ENCODE measurements at places on chromosomes 7 and 10.

DNA sequence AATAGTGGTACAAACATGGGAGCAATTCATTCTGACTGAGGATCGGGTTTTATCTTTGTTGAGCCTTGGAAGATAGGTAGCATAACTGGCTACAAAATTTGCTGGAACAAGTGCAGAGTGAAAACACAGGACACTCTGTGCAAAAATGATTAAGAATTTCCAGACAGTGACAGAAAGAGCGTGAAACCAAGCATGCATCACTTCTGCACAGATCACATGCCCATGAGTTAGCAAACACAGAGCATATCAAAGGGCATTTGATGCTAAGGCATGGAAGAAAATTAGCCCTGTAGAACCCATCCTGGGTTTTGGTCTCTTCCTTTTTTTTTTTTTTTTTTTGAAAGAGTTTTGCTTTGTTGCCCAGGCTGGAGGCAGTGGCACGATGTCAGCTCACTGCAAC lies 28.3 kb downstream of the TECTB start:
- no peak for DNase-seq

DNA sequence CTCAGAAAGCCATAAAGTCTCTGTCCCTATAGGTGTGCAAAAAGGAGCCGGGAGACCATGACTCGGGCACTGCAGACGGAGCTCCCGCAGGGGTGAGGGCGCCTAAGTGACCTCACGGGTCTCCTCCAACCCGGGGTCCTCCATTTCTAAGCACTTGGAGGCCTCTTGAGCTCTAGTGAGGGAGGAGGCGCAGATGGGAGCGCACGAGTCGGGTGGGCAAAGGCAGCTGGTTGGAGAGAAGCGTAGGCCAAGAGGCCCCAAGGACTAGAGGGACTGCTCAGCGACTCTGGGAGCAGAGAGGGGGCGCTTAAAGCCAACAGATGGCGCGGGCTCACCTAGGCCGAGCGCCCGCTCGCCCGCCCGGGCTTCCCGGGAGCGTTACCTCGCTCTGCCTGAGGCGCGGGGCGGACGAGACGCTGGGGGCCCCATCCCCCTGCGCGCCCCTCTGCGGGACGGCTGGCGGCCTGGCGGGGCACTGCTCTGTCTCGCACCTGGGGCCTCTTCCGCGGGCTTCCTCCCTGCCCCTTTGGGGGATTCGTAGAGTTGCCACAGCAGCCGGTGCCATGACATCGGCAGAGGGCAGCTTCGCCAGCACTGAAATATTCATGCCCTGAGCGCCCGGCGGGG lies 523 bp upstream of the CDH23 start:
- no peak for DNase-seq

DNA sequence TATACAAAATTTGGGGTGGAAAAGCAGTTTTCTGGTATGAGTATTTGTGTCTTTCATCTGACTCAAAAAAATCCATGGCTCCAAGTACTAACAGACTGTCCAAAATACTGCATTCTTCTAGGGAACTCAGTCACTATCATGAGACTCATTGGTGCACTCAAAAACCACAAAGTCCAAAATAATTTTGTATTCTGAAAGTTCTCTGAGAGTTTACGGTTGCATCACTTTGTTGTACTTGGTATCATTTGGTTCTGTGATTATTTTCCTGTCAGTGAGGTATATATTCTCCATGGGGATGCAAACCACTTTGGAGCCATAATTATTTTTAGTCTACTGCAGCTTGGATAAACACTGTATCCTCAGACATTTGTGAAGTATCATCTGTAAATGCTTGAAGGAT lies 28.0 kb upstream of the CABCOCO1 start:
- DNase-seq = no peak

DNA sequence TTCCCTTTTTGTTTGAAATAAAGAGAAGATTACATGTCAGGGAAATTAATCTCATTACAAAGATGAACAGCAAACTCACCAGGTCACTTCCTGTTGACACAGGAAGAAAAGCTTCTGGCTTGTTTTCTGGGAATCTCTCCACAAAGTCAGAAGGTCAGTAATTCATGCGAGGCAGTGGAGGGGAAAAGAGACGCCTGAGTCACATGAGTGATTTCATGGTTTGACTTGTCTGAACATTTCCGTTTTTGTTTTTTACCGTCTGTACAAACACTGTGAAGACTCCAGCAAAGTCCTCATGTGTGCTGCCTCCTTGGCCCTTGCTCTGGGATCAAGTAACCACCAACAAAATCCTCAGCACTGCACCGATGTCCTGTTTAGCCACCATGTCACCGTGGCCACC lies 2.5 kb upstream of the HABP2 start:
- no peak for DNase-seq

- no peak for DNase-seq
Observed at GRCh38 chr7:64733550-64734240, 60.5 kb upstream of the ZNF138 start.

GRCh38 chr7:150955519-150956394 lies 22.4 kb downstream of the KCNH2 start:
- DNase-seq = no peak

- no peak for DNase-seq
Observed at GRCh38 chr10:42640610-42641229, 2.4 kb upstream of the ZNF33B start.

- DNase-seq = no peak
Observed at GRCh38 chr7:36538126-36538525, 148.5 kb downstream of the ANLN start.

GRCh38 chr10:114714281-114714741 lies 56.2 kb upstream of the ABLIM1 start:
- DNase-seq = no peak

DNA sequence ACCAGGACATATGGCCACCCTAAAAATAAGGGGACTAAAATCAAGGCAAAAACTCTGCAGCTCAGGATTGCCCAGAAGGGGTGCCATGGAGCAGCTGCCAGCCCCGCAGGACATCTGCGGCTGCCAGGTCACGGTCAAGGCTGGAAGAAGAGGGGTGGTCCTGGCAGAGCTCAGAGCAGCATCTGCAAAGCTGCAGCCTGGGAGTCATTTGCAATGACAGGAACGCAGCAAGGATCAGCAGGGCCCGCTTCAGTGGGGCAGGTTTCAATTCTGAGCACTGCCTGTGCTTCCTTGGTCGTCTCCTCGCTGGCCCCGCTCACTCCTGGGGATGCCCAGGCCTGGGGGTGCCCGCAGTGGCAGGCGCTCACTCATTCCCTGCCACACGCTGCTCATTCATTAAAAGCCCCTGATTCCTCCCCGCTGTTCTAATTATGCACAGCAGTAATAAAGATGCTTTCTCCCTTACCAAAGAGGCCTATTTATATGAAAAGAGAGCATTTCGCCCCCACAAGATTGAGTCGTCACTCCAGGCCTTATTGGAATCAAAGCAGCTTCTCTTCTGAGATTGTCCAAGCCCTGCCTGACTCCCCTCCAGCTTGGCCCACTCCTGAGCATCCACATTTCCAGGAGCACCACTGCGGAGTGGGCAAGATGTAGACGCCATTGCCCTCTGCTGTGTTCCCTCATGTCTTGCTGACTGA lies 4.6 kb downstream of the HSPA12A start:
- no peak for DNase-seq

DNA sequence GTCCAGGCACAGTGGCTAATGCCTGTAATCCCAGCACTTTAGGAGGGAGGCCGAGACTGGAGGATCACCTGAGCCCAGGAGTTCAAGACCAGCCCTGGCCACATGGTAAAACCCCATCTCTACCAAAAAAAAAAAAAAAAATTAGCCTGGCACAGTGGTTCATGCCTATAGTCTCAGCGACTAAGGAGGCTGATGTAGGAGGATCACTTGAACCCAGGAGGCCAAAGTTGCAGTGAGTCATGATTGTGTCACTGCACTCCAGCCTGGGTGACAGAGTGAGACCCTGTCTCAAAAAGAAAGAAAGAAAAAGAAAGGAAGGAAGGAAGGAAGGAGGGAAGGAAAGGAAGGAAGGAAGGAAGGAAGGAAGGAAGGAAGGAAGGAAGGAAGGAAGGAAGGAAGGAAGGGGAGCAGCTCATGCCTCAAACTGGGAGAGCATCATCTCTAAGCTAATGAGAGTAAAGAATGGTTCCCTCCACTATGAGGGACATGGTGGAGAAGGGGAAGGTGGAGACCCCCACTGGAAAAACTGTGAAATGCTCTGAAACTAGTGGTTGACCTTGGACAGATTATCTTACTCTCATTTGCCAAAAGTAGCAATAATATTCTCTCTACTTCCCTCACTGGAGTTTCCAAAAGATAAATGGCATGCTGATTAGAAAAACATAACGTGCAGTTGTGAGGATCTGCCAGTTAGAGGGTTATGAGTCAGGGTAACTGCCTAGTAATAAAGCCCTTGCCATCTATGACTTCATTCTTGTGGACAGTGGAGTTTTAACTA lies 16.8 kb downstream of the GIMAP5 start:
- no peak for DNase-seq

- DNase-seq = no peak
Observed at GRCh38 chr10:21334891-21335696, 190.4 kb downstream of the SKIDA1 start.

- DNase-seq = no peak
Observed at GRCh38 chr10:28294169-28294532, 8.7 kb downstream of the MPP7 start.

- no peak for DNase-seq
Observed at GRCh38 chr10:86937502-86938154, 19.8 kb downstream of the MMRN2 start.

DNA sequence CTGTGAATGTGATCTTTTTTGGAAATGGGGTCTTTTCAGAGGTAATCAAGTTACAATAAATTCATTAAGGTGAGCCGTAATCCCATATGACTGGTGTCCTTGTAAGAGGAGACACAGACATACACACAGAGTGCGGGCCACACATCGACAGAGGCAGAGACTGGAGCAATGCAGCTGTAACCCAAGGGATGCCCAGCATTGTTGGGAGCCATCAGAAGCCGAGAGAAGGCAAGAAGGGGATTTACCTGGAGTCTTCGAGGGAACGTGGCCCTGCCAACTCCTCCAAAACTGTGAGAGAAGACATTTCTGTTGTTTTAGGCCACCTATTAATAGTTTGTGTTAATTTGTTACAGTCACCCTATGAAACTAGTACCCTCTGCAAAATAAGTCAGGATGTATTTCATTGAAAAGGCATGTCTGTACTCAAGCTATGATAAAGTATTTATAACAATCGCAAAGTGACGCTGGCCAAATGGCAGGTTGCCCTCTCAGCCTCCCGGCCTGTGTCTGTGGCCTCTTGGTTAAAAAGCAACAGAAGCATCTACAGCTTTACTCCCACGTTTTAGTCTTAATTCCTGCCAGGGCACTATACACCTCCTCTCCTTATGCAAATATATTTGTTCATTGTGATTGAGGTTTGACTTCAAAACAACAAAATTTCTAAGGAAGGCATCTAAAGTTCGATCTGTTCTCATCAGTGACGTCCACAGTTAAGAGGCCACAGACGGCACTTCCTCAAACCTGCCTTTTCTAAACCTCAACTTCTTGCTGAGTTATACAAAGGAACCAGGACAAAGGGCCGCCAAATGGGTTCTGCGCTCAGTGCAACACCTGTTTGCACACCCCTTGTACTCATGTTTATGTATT lies 46.8 kb downstream of the HIPK2 start:
- DNase-seq = no peak

GRCh38 chr7:46658281-46658680 lies 737.2 kb upstream of the IGFBP3 start:
- no peak for DNase-seq

DNA sequence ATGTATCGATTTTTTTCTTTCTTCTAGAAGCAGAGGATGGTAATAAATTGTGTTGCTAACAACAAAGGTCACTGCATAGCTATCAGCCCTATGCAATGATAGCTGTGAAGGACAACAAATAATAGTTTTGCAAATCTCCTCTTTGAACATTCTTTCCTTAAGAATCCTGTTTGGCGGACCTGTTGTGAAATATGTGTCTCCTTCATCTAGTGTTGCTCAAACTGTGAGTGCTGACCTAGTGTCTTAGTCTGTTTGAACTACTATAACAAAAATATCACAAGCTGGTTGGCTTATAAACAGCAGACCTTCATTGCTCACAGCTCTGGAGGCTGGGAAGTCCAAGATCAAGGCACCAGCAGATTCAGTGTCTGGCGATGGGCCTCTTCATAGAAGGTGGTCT lies 53.7 kb downstream of the CAV1 start:
- no peak for DNase-seq

- DNase-seq = no peak
Observed at GRCh38 chr7:4227105-4228010, 454.7 kb upstream of the FOXK1 start.

DNA sequence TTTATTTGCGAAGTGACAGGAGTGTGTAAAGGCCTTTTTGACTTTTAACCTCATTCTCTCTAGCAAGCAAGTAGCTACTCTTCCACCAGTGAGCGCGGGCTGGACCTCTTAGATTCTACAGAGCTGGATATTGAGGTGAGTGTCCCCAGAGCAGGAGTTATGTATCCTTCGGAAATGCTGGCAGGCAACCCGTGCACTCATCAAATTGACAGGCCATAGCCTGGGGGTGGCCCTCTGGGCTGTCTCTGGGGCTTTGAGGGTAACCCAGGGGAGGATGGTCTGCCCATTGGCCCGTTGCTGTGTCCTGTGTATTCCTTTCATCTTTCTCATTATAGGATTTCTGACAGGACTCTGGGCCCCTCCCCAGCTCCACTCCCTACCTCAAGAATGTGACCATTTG lies 6.1 kb upstream of the PVRIG start:
- DNase-seq = no peak

DNA sequence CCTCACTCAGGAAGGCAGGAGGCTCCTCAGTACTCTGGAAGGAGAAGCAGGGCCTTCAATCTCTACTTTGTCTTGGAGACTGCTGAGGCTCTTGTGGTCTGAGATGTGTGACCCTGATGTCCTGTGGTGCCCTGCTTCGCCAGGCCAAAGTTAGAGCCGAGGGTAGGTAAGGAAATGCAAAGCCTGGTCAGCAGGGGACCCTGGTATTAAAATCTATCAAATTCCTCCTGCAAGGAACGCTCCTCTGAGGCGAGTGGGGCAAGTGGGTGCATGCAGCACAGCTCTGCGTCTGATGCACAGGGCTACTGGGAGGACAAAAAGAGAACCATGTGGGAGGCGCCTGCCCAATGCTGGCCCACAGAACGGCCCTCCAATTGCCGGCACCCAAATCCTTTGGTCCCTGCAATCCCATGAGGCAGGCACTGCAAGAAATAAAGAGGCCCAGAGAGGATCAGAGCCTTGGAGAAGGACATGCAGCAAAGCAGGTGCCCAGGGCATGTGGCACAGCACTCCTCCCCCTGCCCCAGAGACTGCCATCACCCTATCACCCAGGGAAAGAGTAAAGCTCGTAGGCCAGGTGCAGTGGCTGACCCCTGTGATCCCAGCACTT lies 23.1 kb upstream of the ZMIZ1 start:
- DNase-seq = no peak

GRCh38 chr10:80144067-80144695 lies 11.7 kb downstream of the PLAC9 start:
- no peak for DNase-seq

Data from stimulated activated CD4-positive, alpha-beta T cell treated with anti-CD3 and anti-CD28 coated beads, Interleukin-1b, Interleukin-23, amount 100 ng/mL, for 1 hour (primary cell).